ENCODE measurements at places on chromosomes 3 and 15.

DNA sequence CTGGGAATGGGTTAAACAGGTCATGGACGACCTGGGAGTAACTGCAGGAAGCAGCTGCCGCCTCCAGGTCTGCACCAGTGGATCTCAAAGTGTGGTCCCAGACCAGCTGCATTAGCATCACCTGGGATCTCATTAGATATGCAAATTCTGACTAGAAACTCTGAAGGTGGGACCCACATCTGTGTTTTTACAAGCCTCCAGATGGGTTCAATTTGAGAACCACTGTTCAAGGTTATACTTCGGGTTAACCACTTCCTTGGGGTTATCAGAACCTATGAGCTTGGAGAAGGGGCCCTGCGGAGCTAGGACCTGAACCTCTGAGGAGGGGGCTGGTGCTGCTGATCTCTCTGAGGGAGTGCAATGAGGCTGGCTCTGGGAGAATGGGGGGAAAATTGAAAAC, 324.8 kb upstream of the CTDSPL start:
- no peak for DNase-seq

- DNase-seq: no peak
These were observed 64.7 kb upstream of the CCDC39 start for GRCh38 chr3:180743813-180744590.

GRCh38 chr15:58472821-58473581, 41.2 kb downstream of the LIPC start:
- no peak for DNase-seq

DNA sequence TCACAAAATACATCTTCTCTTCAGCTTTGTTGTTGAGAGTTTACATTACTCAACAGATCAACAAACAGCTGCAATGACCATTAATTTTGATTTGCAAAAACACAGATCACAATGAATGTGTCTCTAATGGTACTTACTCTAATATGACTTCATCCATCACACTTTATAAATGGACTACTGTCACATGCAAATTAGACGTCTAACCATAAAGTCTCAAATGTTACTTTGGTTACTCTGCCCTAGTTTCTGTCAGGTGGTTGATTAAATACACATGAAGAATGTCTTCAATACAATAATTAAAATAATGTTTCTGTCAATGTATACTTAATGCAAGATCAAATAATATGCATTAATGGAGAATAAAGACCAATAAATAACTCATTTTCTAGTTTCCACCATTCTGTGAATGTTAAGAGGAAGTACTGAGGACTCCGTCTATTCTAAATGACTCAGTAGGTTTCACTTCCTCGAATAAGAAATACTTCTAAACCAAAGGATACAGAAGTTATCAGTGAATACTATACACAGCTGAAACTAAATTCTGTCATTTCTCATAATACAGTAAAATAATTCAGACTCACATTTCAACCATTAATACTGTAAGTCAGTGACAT, 145.8 kb downstream of the CBLB start:
- no peak for DNase-seq

DNA sequence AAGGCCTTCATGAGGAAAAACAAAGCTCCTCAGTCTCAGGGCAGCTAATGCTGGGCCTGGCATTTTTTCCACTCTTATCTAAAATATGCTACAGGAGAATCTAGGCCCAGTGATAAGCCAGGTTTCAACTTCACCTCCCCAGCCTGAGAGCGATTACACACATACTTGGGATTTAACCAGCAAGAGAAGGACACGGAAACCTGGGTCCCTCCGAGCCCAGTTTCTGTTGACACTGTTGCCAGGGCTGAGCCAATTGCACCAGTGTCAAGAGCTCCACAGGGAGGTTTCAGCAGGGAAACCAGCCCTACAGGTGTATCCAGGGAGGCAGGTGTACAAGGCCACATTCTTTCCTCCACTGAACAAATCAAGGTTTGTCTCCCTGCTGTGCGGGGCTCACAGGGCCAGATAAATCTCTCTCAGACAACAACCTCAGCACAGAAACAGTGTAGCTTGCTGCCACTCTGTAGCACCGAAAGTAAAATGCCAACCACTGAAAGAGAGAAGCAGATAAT, 85.4 kb downstream of the MAGI1 start:
- DNase-seq: no peak

GRCh38 chr3:170711786-170712185, 125.9 kb upstream of the SLC7A14 start:
- no peak for DNase-seq

DNA sequence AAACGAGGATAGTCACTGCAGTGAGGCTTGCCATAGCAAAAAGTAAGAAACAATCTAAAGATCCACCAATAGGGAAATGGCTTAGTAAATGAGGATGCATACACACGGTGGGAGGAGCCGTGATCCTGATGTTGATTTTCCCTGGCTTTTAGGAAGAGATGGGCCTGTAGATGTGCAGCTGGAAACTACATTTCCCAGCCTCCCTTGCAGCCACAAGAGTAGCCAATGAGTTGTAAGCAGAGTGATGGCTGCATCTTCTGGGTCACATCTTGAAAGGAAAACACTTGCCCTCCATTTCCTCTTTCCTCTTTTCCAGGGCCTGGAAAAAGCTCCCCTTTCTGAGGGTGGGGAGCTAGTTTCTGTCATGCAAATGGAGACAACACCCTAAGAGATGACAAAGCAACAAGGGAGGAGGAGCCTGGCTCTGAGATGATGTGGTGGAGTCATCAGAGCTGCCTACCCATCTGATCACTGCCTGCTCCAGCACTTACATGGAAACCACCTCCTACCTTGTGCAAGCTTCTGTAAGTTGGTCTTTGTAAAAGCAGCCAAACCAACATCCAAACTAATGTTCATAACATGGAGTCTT, 139.1 kb downstream of the TLE3 start:
- DNase-seq: no peak

- no peak for DNase-seq
These were observed 36.4 kb upstream of the PRR23E start for GRCh38 chr3:127156338-127157050.

- no peak for DNase-seq
These were observed 154.0 kb upstream of the CTDSPL start for GRCh38 chr3:37707428-37708372.

Data from activated T-helper 1 cell treated with anti-CD3 and anti-CD28 coated beads, Interleukin-2, amount 50 U/mL, for 16 hours (primary cell).